ENCODE measurements at places on chromosomes 2 and 18.

DNA sequence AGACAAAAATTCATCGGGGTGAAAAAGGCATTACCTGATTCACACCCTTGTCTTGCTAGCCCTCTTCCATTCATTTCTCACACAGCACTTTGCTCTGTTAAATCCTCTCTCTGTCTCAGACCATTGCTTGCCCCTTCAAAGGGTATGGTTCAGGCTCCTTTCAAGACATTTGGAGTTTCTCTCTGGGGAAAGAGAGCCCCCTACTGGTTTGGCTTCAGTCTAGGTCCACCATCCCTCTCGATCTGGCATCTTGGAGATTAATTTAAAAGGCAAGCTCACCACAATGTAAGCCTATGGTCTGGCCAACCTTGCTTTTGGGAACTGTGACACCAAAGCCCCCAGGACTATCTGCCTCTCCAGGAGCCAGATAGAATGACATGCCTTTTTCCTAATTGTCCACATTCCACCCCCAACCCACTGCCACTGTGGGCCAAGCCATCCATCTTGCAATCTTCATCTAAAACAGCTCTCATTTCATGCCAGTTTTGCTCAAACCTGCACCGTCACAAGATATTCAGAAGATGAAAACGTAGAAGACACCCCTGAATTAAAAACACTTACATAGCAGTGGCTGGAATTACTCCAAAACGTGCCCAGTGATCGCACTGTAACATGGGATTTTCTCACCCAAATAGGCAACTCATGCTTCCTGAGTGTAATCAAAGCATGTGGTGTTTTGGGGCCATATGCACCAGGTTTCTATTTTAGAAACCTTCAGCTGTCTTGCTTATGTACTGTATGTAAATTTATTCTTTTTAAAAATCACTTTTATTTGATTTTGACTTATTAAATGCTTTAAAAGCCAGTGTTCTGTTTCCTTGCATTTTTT lies 93.9 kb downstream of the FARSB start:
- peak; percentile 4 for DNase-seq

GRCh38 chr2:105954891-105955290 lies 210.2 kb downstream of the NCK2 start:
- no peak for DNase-seq

DNA sequence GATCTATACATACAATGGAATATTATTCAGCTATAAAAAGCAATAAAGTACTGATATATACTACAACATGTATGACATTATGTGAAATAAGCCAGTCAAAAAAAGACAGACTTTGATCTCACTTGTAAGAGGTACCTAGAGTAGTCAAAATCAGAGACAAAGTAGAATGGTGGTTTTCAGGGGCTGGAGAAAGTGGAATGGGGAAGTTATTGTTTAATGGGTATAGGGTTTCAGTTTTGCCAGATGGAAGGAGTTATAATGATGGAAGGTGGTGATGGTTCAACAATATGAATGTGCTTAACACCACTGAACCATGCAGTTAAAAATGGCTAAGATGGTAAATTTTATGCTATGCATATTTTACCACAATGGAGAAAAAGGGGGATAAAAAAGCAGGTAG lies 6.3 kb downstream of the COBLL1 start:
- DNase-seq: no peak

GRCh38 chr18:11327391-11328009 lies 178.1 kb upstream of the PIEZO2 start:
- no peak for DNase-seq

DNA sequence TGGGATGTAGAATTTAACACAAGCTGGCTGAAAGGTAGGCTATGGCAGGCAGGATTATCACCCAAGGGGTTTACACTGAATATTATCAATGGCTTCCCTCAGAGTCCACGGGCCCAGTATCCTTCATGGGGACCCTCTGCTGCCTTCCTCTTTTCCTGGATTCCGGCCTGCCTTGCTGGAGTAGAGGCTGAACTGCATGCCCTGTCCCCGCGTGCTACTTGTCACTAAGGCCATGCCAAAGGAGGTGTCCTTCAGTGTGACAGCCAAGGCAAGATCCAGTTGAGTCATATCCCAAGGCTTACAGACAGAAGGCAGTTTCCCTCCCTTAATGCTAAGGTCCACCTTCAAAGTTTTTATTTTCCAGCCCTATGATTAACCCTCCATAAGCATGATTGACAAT lies 156.3 kb downstream of the CYP26B1 start:
- DNase-seq: no peak

- DNase-seq: no peak
Measured at GRCh38 chr2:182740701-182741100, 24.6 kb downstream of the DNAJC10 start.

DNA sequence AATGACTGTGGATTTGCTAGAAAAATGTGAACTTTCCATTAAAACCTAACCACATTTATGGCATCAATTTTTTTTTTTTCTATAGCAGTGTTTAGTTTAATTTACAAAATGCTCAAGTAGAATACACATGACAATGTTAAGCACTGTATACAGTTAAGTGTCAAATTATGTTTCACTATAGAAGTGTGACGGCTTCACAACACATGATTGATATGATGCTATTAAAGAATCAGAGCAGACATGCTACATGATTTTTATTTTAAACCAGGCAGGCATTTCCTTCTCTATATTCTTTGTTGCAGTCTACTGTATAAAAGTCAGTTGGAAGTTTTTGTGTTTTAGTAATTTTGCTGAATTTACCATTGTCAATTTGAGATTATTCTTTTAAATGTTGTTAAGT lies 43.6 kb downstream of the PROKR1 start:
- DNase-seq: no peak

DNA sequence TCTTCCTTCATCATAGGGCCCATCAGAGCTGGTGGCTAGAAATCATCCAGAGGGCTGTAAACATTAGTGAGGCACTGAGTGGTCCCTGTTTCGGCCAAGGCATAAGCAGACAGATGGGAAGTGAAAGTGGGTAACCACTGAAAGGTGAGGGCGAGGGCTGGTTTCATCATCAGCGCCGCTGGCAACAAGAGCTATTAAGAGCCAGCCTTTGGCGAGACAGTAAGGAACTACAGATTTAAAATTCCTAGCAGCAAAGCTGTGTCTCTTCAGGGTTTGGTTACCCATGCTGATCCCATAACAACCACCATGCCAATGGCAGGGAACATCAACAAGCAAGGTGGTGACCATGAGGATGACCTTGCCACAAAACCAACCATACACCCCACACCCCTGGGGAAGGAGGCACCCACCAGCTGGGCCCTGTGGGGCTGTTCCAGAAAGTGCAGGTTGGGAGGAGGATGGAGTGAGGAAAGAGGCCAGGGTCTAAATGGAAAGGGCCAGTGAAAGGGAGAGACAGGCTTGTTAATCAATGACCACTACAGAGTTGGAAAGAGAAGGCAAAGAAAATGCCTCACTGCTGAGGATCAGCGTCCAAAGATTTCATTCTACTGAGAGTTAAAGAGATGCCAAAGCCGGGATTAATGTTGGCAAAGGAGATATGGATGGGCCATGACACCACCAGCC lies 9.0 kb upstream of the SLC20A1 start:
- no peak for DNase-seq

DNA sequence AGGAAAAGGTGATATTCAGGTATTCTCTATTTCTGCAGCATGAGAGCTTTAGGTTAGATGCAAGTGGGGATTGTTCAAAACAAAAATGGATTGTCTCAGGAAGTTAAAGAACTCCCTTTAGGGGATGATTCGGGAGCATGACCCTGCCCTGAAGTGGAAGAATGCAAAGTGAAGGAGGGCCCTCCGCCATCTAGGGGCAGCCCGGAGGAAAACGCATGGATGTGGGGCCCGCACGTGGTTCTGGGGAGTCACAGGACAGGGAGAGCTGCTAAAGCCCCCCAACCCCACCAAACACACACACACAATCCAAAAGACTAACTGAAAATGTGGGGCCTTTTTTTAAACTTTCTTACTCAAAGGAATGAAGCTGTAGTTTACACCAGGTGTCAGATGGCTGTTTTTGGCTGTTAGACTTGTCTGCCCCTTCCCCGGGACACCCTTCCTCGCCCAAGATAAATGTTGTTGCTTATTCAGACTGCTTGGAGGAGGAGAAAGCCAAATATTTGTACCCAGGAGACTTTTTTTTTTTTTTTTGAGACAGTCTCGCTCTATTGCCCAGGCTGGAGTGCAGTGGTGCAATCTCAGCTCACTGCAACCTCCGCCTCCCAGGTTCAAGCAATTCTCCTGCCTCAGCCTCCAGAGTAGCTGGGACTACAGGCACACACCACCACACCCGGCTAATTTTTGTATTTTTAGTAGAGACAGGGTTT lies 78.8 kb downstream of the HNRNPLL start:
- DNase-seq: no peak

DNA sequence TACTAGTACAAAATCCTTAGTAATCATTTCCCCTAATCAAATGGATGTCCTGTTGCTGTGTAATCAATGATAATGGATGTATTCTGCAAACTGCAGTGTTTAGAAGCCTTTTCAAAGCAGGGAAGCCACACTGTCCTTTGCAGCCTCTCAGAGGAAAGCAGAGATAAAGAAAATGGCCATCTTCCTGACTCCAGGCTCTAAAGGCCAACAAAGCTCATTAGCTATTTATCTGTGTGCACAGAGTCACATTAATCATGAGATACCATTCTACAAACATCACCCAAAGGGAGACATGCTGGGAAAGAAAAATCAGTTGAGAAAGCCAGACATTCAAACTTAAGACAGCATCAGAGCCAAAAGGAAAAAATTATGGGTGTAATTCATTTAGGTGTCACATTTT lies 165.0 kb downstream of the RAD51AP2 start:
- DNase-seq: no peak

DNA sequence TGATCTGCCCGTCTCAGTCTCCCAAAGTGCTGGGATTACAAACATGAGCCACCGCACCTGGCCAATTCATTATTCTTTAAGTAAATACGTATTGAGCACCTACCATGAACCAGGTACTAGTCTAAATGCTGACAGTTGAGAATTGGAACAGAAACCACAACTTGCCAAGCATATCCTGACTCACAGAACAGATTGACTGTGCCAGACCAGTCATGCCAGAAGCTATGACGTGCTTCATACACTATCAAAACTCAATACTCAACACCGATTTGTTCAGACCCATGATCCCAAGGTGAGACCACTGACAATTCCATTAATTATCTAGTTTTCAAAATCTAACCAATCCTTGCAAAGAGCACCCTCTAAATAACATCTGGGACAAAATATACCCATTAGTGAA lies 148.6 kb downstream of the B3GNT2 start:
- DNase-seq: no peak

DNA sequence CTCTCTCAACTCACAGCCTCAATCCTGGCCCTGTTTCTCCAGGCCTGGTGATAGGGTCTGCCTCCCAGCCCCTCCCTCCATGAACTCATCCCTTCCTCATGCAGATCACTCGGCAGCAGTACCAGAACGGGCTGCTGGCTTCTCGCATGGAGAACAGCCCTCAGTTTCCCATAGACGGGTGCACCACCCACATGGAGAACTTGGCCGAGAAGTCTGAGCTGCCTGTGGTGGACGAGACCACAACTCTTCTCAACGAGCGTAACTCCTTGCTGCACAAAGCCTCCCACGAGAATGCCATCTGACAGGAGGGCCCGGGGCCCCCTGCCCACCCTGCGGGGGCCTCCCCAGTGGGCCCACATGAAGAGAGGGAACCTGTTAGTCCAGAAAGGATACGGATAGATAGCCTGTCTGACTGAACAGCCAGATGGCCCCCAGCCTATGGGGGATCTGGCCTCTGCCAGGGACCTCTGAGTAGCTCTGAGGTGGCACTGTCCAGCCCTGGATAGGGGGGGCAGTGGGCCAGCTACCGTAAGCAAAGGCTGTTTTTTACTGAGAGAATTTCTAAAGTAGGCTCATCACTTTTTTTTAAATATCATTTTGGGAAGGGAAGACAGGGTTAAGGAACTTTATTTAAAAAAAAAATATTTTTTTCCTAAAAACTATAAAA lies 6.7 kb upstream of the CNNM3 start:
- no peak for DNase-seq

- no peak for DNase-seq
Measured at GRCh38 chr2:42752816-42753813, 10.8 kb downstream of the OXER1 start.

GRCh38 chr2:58448065-58448507 lies 207.0 kb upstream of the FANCL start:
- peak; percentile 57 for DNase-seq

DNA sequence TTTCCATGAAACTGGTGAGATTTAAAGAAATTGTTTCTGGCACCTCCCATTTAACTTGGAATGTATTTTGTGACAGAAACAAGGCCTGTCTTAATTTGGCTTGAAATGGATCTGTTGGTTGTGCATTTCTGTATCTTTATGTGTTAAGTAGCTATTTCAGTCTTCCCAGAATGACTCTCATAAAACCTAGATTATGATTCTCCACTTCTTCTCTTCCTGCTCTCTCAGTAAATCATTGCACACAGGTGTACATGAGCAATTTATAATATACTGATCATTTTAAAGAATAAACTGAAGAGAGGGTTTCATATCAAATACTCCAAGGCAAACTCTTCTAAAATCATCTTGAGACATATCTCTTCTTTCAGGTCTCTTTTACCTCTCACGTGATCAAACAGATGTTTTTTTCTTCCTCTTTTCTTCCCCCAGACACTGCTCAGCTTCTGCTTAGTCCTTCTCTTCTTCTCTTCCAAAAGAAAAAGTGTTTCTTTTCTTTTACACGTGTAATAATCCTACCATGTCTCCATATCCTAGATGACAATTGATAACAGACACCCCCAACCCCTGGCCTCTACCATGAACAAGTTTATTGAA lies 112.0 kb downstream of the PPP1R1C start:
- DNase-seq: no peak

GRCh38 chr2:190179754-190180312 lies 117.3 kb upstream of the MSTN start:
- DNase-seq: no peak

DNA sequence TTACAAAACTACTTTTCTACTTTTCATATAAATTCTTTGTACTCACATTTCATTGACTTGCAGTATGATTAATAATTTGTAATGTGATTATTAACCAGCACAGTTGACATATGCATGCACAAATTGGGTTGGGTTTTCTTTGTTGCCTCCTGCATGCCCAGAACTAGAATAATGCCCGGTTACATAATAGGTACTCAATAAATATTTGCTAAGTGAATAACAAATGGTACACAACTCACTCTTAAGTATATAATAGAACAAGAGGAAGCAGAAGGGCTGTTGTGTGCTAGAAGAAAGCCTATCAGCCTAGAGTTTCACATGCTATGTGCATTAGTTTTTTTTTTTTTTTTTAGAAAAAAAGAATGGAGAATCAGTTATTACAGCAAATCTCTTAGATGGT lies 9.3 kb downstream of the RDH14 start:
- no peak for DNase-seq

DNA sequence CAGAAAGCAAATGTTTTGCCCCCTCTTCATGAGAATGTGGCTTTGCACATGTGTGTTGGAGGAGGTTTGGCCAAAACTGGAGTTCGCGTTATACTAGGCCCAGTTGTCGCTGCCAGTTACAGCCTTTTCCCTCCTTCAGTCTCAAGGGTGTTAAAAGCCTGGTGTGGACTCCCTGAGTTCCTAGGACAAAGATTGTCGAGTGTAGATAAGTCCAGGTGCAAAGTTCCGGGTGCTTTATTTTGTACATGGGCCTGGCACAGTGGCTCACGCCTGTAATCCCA lies 542 bp upstream of the RNF103 start:
- no peak for DNase-seq
